ENCODE measurements at places on chromosomes 1 and 21.

GRCh38 chr21:34579411-34579810 is 35.5 kb downstream of the RCAN1 start:
- DNase-seq: no peak

- DNase-seq: no peak
These were observed 437.7 kb upstream of the OLFM3 start for GRCh38 chr1:102434421-102434820.

DNA sequence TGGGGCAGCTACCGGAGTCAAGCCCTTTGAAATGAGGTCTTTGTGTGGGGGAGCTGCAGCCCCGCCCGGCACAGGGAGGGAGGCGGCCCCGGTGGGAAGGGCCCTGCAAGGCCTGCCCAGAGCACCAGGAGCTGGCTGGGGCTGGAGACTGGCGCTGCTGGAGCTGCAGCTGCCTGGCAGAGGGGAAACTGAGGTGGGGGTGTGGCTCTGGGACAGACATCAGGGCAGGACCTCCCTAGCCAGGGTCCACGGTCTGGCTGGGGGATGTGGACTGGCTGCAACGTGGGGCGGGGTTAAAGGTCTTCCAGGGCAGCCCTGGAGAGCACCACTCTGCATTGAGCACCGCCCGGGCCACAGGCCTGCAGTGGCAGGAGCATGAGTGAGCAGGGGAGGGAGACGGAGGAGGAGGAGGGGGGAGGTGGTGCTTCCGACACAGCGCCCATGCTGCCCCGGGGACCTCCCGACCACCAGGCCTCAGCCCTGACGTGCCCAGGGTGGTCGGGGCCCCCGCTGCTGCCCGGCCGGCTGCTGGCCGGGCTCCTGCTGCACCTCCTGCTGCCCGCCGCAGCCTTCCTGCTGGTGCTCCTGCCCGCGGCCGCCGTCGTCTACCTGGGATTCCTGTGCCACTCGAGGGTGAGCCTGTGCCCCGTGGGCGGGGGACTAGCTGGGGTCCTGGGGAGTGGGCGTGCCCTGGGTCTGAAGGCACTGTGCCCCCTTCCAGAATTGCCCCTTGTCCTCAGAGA is 4.8 kb upstream of the ANKRD65 start:
- DNase-seq: peak; percentile 79

GRCh38 chr1:206899717-206900116 is 2.5 kb downstream of the IL24 start:
- no peak for DNase-seq

DNA sequence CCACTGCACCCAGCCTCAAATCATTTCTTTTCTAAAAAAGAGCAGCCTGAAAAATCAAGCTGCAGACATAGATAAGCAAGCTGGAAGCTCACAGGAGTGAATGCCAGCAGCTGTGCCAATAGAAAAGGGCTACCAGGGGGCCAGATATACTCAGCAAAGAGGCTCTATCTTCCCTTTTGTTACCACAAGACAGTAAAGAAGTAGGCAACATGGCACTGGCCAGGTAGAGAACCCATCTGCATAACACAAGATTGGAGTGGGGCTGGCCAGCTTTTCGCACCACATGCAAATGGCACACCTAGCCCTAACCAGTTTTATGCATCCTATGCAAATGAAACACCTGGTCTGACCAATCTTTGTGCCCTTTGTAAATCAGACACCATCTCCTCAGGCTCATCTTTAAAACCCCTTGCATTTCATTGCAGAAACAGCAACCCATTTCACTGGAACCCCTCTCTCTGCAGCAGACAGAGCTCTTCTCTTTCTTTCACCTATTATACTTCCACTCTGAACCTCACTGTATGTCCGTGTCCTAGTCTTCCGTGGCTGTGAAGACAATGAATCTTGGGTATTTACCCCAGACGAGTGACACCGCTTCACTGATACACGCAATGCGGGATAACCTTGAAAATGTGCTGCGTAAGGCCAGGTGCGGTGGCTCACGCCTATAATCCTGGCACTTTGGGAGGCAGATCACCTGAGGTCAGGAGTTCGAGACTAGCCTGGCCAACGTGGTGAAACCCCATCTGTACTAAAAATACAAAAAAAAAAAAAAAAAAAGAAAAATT is 15.1 kb downstream of the CASP9 start:
- no peak for DNase-seq

DNA sequence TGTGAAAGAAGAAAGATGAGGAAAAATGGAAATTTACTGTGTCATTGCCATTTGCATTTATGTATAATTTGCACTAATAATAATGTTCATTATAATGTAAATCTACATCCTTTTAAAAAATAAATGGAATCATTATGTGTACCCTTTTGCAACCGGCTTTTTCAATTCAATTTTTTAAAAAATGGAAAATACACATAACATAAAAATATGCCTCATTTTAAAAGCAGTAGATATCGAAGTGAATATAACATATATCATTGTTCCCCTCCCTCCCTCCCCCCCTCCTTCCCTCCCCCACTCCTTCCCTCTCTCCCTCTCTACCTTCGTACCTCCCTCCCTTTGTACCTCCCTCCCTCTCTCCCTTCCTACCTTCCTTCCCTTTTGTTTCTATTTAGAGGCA is 33.0 kb downstream of the UBE4B start:
- DNase-seq: no peak

- DNase-seq: no peak
These were observed 110.1 kb downstream of the NTPCR start for GRCh38 chr1:233060461-233060994.

- peak; percentile 49 for DNase-seq
These were observed 248.8 kb upstream of the FOXD3 start for GRCh38 chr1:63073309-63074306.

- DNase-seq: no peak
These were observed 41.3 kb upstream of the KCNE1 start for GRCh38 chr21:34553151-34553952.

Data from upper lobe of left lung (tissue), 6 donors.